Cortex of kidney (tissue), 1 donor: ENCODE measurements at places on chromosomes 7 and 10.

DNA sequence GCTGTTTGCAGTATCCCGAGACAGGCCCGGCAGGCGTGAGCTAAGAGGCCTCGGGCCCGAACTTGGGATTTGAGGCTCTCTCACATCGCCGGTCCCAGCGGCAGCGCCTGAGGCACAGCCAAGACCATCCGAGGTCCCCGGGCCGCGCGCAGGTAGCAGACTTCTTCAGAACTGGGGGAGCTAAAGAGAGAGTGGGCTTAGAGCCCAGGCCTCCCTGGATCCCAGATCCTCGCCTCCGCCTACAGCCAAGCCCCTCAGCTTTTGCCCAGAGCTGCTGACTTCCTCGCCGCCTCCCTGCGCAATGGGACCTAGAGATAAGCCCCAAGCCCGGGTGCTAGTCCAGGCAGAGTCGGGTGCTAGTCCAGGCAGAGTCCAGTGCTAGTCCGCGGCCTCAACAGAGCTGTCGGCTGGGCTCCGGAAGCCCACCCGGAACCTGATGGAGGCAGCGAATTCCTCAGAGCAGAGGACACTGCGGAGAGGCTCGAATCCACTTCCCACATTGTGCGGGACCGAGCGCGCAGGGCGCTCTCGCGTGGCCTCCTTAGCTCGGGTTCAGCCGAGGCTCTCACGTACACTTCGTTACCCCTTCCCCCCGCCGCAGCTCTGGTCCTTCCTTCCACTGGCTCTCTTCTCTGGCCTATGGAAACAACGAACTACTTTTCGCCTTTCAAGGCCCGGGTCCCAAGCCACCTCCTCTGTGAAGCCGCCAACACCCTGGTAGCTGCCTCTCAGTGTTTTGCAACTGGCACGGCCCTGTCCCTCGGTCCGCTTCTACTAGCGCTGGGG is 5.8 kb downstream of the LBX1 start:
- DNase-seq = no peak

DNA sequence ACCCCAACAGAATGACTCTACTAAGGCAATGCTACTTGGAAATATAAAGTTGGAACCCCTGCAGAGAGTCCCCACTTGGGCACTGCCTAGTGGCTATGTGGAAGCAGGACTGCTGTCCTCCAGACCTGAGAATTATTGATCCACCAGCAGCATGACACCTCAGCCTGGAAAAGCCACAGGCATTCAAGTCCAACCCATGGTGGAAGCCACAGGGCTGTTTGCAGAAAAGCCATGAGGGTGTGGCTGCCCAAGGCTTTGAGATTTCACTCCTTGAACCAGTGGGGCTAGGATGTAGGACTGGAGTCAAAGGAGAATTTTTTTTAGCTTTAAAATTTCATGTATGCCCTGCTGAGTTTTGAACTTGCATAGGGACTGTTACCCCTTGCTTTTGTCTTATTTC is 13.6 kb upstream of the GHRHR start:
- no peak for DNase-seq

DNA sequence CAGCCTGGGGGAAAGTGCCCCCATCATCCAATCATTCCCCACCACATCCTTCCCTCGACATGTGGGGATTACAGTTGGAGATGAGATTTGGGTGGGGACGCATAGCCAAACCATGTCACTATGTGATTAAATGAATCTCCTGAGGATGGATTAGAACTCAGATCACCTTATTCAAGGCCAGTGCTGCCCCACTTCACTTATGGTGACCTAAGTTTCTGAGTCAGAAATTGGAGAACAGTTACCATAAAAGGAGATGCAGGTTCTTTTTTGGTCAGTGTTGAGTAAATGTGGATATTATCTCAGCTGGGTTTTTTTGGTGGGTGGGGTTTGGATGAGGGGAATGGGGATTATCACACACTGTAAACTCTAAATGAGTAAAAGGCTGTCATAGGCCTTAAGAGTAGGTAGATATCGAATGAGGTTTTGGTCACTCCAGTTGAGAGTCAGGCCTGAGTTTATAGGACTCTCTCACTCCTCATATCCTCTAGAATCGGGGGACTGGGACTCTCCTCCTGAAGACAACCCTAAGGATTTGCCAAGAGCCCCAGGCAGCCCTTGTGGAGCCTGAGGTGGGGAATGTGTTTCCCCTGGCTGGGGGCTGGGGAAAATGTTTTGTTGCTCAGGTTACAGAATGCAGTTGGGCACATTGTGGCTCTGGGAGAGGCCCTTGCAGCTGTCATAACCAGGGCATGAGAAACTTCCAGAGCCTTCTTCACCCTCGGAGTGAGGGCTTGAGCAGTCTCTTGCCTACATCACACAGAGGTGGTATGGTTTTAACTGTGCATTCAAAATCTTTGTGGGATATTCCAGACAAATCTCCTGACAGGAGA is 213.0 kb downstream of the BAMBI start:
- no peak for DNase-seq

DNA sequence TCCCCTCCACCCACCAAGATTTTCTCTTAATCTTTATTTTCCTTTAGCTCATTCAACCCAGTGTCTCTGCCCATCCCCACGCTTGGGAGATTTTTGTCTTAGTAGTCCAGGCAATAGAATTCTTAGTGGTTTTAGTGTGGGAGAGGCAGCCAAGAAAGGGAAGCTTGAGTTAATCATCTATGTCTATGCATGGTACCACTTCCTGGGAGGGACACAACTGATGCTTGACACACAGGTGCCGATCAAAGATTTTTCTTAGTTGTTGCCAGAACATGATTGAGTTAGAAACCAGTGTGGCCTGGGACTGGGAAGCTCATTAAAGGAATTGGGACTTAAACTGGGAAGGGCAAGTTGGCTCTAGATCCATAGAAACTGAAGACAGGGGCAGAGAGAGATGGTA is 3.1 kb downstream of the STRA8 start:
- DNase-seq = no peak

DNA sequence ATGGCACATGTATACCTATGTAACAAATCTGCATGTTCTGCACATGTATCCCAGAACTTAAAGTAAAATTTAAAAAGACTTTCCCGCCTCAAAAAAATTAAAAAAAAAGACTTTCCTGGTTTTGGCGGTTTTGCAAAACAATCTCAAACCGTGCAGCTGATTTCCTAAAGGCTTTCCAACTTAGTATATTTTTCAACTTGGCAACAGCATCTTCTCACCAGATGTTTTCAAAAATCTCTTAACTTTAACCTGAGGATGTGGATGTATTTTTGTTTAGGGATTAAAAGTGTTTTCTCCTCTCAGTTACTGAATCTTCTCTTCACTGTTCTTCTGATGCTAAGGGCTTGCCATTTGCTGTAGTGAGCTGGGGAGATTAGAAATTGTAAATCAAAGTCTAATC is 96.5 kb upstream of the PLPP4 start:
- DNase-seq = no peak

DNA sequence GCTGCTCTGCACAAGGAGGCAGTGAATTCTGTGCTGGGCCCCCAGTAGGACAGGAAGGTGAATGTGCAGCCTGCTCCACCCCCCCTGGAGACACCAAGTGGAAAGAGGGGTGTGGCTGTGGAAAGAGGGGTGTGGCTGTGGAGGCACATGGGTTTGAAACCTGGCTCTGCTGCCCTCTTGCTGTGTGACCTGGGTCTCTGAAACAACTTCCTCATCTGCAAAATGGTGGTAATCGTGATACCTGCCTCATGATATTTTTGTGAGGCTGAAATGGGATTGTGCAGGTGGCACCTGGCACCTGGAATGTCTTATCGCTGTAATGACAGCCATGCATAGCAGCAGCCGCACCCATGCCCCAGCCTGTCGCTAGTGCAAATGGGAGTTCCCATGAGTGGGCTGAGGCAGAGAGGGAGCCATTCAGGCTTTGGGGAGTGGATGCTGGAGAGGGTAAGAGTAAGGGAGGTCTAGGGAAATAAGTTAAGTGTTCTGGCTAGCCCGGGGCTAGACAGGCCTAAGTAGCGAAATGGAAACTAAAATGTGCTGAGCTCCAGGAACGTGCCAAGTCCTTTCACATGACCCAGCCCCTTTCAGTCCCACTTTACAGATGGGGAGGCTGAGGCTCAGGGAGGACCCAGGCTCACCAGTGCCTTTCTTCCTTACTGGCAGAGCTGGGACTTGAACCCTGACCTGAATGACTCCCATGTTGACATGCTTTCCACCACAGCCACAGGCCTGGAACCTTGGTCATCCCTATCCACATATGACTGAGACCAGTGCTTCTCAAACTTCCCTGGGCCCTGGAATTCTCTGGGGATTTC is 35.0 kb downstream of the C10orf105 start:
- DNase-seq = no peak

GRCh38 chr10:132677473-132678227 is 108.3 kb downstream of the NKX6-2 start:
- no peak for DNase-seq
